Suppressor macrophage treated with lipopolysaccharide for 4 hours (primary cell): ENCODE measurements at places on chromosomes 7 and 10.

GRCh38 chr10:107164992-107165391 lies 486 bp upstream of the SORCS1 start:
- DNase-seq, result no peak

GRCh38 chr10:4073912-4074311 lies 288.9 kb upstream of the KLF6 start:
- DNase-seq, result no peak

- no peak for DNase-seq
Measured at GRCh38 chr7:13231216-13231615, 543.8 kb downstream of the ARL4A start.

DNA sequence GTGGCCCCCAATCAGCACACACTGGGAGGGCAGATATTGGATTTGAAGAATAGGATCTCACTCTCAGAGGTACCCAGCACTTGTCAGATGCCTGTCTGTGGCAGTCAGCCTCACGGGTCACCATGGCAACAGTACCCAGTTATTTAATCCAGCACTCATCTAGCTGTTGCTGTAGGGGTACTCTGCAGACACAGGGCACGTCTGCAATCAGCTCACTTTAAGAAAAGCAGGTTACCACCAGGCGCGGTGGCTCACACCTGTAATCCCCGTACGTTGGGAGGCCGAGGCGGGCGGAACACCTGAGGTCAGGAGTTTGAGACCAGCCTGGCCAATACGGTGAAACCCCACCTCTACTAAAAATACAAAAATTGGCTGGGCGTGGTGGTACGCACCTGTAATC lies 11.9 kb downstream of the SFXN4 start:
- DNase-seq, result no peak

DNA sequence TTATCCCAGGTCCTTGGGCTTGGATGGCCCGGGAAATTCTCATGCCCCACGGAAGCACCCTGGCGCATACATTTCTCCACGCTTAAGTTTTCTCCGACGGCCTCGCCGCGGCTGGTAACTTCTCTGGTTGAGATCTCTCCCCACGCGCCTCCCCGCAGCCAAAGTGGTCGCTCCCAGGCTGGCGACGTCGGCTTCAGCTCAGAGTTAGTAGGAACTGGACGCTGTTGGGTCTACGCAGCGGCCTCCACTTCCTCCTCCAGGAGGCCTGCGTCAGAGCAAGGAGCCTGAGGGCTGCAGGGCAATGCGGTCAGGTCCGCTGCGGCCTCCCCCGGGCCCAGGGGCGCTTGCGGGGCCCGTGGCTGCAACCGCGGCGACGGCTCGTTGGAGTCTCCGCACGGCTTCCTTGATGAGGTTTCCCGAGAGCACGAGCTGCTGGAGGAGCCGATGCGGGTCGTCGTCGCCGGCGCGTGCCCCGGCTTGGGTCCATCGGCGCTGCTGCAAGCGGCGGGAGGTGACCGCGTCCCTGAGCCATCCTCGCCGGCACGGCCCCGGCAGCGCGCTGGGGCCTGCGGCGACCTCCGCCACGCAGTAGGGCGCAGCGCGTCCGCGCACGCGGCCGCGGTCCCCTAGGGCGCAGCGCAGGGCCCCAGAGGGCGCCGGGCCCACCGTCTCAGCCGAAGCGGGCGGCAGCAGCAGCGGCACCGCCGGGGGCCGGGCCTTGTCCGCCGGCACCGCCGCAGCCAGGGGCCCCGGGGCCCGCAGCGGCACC lies 744 bp downstream of the FRAT2 start:
- peak; percentile 85 for DNase-seq

DNA sequence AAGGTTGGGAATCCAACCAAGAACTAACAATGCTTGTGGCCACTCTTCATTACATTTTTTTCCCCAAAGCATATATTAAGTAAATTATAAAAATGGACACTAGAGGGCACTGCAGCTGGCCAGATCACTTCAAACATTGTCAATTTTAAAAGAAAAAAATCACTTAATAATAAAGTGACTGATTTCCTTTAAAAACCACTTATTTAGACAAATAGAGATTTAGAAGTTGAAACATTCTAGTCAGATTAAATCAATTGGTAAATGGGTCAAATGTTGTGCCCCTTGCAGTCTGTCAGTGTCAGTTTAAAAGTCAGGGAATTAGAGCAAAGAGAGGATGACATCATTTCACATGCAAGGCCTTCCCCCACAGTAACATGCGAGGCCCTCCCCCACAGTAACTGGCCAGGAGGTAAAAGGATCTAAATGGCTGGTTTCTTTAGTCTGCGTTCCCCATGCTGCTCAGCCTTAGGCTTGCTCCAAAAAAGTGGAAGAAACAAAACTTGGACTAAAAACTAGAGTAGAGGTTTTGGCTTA lies 177.9 kb downstream of the SKAP2 start:
- peak; percentile 63 for DNase-seq

GRCh38 chr10:95500097-95500496 lies 61.1 kb downstream of the SORBS1 start:
- DNase-seq, result no peak

DNA sequence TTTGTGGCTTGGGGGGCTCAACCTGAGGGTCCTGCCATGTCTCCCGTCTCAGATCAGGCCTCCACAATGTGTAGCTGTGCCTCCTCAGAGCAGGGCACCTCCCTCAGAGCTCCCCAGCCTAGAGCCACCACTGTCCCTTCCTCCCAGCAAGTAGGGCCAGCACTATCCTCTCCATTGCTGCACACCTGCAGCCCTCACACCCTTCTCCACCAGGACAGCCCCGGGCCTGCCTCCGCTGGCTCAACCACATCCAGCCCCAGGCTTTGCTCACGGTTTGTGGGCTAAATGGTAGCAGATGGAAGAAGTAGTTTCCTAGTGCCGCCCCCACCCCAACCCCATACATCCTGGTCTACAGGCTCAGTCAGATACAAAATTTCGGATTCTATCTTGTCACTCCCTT lies 10.1 kb downstream of the NFKB2 start:
- DNase-seq, result no peak

DNA sequence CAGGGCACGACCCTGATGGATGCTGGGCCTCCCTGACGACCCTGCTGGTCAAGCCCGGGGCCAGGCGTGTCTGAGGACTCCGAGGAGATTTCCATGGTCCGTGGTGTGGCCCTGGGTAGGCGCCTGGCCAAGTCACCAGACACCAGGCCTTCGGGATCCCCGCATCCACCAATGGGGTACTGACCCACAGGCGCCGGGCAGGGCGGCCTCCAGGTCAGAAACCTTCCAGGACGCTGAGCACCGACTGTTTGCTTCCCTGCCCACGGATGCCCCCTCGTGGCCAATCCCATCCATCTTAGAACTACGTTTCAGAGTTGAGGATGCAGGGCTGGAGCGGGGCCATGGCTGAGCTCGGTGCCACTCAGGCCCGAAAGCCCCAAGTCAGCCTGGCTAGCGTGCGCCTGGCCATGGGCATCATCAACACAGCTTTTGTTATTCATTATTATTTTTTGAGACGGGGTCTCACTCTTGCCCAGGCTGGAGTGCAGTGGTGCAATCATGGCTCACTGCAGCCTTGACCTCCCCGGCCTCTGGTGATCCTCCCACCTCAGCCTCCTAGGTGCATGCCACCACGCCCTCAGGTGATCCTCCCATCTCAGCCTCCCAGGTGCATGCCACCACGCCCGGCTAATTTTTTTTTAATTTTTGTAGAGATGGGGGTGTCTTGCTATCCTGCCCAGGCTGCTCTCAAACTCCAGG lies 7.1 kb upstream of the AMZ1 start:
- peak; percentile 87 for DNase-seq

DNA sequence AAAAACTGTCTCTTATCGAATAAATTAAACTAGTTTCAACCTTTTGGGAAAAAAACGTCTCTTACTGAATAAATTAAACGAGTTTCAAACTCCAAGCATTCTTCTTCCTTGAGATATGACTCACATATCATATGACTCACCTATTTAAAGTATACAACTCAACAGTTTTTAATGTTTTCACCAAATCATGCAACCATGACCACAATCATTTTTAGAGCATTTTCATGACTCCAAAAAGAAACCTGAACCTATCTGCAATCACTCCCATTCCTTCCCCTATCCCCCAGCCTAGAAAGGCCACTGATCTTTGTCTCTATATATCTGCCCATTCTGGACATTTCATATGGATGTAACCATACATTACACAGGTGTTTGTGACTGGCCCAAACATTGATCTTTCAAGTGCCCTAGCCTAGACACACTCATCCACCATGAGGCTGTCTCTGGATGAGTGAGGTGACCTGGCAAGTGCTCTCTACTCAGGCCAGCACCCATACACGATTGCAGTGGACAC lies 115.3 kb downstream of the PIP4K2A start:
- peak; percentile 34 for DNase-seq

GRCh38 chr10:116809483-116810119 lies 39.7 kb upstream of the ENO4 start:
- DNase-seq, result peak; percentile 19

DNA sequence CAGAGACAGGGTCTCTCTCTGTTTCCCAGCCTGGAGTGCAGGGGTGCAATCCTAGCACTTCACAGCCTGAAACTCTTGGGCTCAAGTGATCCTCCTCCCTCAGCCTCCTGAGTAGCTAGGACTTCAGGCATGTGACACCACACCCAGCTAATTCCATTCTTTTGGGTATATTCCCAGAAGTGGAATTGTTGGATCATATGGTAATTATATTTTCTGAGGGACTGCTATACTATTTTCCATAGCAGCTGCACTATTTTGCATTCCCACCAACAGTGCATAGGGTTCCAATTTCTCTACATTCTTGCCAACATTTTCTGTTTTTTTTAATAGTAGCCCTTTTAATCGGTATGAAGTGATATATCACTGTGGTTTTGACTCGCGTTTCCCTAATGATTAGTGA lies 30.0 kb upstream of the RAB11FIP2 start:
- no peak for DNase-seq

DNA sequence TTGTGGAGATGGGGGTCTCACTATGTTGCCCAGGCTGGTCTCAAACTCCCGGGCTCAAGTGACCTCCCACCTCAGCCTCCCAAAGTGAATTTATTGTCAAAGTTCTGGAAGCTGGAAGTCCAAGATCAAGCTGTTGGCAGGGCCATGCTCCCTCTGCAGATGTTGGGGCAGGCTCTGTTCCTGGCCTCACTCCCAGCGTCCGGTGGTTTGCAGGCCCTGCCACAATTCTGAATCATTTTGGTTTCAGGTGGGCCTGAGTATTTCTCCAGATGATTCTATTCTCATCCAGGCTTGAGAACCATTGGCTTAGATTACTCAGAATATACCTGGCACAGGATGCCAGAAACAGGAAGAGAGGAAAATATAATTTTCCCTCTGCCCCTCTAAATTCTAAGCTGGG lies 737.4 kb downstream of the TNS3 start:
- DNase-seq, result no peak

DNA sequence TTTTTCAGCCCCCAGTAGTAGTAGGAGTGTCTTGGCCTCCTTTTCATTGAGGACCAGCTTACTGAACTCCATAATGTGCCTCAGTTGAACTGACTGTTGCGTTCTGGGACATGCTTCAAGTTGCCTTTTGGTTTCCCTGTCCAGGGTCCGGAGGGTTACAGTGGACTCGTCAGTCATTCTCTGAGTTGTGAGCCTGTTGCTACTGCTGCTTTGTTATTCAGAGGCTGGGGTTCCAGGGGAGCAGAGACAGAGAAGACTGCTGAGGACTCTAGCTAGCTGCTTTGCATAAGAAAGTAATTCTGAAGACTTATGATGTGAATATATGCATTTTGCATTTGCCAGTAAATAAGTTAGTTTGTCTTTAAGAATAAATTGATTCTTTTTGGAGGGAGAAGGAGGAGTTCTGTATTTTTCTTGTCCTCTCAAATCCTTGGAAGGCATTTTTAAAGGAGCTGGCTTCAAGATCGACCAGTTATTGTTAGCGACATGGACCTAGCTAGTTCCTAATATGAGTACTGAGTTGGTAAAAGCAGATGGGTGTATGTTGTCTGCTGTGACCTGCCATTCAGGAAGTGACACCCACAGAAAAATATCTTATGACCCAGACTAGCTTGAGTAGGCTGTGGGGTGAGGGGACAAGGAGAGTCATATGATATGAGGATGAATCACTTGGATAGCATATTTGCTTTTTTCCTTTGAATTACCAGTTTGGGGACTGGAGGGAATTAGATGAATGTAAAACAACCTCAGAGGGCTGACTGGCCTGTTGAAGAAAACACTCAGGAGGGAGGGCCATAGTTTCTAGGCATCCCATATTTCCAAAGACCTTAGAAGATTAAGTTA lies 8.3 kb downstream of the PI4K2A start:
- peak; percentile 92 for DNase-seq

DNA sequence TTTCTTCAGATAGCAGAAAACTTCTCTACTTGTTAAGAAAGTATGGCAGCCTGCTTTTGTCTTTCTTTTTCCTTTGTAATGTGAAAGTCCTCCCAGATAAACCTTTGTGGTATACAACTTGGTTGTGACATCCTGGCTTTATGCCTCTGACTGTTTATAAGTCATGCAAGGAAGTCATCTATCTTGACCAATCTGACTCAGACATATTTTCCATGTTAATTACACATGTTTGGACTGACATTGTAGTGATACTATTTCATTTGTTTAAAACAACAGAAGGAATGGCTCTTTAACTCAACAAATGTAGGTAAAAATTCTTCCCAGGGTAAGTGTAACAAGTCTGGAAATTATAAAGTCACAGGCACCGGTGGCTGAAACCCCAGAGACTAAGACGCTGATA lies 341.6 kb upstream of the MEOX2 start:
- no peak for DNase-seq

- no peak for DNase-seq
Measured at GRCh38 chr10:115854740-115855435, 418.1 kb downstream of the GFRA1 start.

DNA sequence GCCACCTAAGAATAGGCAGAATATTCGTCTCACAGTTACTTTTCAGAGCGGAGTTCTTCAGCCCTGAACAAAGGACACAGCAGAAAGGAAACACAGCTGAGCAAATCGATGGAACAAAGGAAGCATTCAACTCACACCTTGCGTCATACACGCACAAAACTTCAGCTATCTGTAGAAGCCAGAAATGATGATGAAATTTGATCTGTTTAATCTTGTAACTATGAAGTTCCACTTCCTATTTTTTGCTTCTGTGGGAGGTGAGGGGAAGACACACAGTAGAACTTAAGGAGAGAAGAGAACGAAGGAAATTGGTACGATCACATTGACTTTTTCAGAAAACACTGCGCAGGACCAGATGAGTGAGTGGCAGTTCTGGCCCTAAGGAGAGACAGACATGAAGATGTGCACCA lies 26.2 kb downstream of the FAM171A1 start:
- DNase-seq, result peak; percentile 50

GRCh38 chr10:78754269-78755062 lies 314.3 kb upstream of the ZMIZ1 start:
- DNase-seq, result peak; percentile 42

- DNase-seq, result peak; percentile 66
Measured at GRCh38 chr10:46228563-46229071, 58.2 kb upstream of the ANTXRL start.

GRCh38 chr7:75072981-75073283 lies 670 bp downstream of the RCC1L start:
- no peak for DNase-seq

DNA sequence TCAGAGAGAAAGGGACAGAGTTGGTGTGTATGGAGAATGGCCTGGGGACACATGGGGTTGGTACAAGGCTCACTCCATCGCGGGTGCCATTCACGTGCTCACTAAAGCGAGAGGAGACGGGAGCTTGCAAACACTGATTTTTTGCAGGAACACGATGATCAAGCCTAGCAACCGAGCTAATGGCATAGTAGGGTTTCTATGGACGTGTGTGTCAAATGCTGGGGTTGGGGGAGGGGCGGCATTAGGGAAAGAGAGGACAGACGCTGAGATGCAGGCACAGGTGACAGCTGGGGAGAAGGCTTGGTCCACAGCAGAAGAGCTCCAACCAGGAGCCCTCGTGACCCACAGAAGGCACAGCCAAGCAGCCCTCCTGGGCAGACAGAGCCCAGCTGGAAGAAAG lies 33.9 kb downstream of the RCC1L start:
- no peak for DNase-seq

GRCh38 chr10:62027841-62028501 lies 126.5 kb downstream of the ARID5B start:
- no peak for DNase-seq
